NCI-H1048 (cell line): ENCODE measurements at places on chromosomes 5 and 9.

DNA sequence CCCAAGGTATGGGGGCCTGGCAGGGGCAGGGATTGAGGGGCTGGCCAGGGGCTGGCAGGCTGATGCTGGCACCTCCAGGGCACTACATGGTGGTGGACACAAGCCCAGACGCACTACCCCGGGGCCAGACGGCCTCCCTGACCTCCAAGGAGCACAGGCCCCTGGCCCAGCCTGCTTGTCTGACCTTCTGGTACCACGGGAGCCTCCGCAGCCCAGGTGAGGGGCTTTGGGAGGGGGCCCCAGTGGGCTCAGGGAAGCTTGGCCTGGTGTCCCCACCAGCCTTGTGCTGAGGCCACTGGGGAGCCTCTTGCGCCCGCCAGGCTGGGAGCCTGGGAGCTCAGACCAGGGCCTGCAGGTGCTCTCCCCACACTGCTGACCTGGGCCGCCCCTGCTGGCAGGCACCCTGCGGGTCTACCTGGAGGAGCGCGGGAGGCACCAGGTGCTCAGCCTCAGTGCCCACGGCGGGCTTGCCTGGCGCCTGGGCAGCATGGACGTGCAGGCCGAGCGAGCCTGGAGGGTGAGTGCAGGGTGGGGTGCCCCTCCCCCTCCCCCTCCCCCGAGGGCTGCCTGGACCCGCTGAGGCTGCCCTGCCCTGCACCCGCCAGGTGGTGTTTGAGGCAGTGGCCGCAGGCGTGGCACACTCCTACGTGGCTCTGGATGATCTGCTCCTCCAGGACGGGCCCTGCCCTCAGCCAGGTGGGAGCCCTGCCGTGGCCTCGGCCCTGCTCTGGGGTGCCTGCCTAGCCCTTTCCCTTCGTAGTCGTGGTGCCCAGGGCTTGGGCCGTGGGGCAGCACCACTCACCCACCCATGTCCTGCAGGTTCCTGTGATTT, 5.7 kb downstream of the MAMDC4 start:
- DNase-seq, result no peak

DNA sequence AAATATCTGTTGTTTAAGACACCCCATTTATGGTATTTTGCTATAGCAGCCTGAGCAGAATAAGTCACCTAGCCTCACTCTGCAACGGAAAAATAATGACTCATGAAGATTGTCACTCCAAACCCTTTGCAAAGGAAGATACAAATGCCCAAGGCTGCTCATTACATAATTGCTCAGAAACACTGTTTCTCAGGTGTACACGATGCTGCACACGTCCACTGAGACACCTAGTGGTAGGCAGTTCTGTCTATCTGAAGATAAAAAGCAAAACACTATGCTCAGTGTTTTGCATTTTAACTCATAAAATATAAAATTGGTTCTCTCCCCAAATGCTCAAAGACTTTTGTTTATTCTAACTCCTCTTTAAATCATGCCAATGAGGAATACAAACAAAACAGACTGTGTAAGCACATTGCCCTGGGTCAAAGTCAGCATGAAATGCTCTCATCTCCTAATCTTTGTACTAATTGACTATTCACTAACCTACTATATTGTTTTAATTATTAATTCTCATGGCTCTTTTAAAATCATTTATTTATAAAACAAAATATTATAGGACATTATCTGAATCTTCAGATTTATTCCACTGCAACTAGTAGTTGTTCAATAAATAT, 7.7 kb upstream of the TSLP start:
- DNase-seq, result no peak

DNA sequence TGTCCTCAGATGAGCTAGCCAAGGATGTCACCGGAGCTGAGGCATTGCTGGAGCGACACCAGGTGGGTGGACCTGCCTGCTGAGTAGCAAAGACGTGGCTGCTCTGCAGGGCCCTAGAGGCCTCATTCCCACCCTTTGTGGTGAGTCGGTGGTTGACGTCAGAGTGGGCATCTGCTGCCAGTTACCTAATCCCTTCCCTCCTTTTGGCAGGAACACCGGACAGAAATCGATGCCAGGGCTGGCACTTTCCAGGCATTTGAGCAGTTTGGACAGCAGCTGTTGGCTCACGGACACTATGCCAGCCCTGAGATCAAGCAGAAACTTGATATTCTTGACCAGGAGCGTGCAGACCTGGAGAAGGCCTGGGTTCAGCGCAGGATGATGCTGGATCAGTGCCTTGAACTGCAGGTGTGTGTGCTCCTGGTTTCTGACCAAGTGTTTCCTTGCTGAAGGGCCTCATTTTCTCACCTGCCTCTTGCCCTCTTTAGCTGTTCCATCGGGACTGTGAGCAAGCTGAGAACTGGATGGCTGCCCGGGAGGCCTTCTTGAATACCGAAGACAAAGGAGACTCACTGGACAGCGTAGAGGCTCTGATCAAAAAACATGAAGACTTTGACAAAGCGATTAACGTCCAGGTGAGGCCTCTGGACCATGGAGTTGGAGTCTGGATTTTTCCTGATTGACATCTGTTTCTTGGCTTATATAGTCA, 48.9 kb downstream of the DYNC2I2 start:
- no peak for DNase-seq

DNA sequence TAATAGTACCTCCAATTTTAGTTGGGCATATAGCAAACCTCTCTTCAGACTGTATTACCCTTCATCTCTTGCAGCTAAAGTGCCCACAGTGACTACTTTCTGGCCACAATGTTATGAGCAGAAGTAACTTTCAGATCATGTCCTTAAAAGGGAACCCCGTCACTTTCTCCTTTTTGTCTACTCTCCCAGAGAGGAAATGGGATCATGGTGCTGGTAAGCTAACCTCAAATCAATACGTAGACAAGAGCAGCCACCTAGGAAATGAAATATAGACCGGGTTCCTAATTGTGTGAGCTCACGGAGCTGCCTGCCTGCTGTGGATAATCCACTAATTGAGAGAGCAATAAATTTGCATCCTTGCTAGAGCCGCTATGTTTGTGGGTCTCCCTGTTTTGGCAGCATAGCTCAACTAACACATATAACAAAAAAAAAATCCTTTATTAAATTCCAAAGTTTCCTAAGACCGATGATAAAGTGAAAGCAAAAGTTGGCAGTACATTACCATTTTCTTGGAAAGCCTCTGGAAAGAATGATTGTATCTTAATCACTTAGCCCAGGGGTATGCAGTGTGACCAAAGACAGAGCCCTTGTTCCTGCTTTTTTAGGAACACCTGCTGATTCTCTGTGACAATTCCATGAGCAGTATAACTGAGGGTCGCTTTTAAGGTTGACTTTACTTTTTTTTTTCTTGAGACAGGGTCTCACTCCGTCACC, 5.6 kb upstream of the IL7R start:
- no peak for DNase-seq

- peak; percentile 60 for DNase-seq
Measured at GRCh38 chr5:177473443-177474001, at the start of gene DBN1. Gene DBN1, minus strand, starts transcription at chr5:177473634. Its CDS starts 113 bp downstream, at chr5:177473521.

DNA sequence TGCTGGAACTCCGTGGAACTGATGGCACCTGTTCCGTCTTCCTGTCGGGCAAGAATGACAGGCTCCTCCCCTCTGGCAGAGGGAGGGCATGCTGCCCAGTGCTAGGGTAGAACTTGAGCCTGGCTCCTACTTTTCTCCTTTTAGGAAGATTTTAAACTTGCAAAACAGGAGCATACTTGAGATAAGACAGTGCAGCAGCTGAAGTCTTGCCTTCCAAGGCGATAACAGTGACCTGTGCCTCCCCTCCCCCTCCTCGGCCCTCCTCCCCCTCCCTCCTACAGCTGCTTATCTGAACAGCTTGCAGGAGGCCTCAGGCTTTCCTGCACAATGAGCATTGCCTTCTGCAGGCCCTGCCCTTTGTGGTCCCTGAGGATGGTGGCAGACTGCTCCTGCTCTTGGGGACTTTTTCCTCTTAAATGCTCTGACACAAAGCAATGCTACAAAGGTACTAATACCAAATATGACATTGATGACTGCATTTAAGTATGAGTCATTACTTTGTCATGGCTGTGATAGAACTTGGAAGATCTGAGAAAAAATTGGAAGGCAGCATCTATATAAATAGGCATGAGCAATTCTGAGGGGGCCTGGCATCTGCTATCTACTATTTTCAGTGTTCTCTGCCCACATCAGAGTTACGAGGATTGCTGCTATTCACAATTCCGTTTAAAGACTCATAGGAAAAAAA, 2.0 kb downstream of the GADD45G start:
- no peak for DNase-seq

DNA sequence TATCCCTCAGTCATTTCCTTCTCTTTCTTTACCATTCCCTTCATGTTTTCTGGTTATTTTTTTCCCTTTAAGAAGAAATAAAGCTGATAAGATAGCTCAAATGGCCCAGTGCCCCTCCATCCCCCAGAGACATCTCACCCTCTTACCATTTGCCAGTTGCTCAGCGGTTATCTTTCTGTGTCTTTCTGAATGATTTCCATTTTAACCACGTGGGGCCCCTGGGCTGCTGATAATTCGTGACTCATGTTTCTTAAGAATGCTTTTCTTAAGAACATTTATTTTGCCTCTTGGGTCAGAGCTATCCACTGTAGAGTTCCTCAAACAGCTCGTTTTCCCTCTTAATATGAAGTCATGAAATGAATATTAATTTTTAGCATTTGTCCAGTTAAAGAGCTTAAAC, 147.8 kb downstream of the MAST4 start:
- DNase-seq, result no peak

DNA sequence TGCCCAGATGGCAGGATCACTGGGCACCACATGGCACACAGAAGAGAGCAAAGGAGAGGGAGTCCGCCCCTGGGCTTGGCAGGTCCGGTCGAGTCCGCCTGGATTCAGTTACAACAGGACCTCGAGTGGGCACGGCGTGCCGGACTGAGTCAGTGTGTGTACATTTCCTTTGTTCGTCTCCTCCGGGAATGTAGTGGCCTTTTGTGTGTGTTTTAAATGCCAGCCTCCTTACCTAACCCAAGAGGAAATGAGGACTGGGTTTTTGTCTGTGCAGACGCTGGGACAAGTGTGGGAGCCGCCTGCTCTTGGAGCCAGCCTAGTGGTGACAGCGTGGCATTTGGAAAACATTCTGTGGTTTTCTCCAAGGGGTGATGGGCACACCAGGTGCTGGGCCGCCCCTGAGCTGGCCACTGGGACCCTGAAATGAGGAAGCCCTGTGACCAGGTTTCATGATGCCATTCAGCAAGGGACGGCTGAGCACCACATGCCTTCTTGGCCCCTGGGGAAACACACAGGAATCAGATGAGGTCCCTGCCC, 9.6 kb downstream of the NEK6 start:
- DNase-seq, result no peak
